T-helper 17 cell (primary cell): ENCODE measurements at places on chromosomes 2 and 18. TPM values are rescaled to one million over a fixed set of nuclear protein-coding genes. Genes with fewer than 3 reads are reported as not detected.

- no peak for DNase-seq
Observed at GRCh38 chr2:143696651-143697050, 567.4 kb downstream of the ARHGAP15 start.

GRCh38 chr18:51025512-51025911 lies 4.5 kb upstream of the SMAD4 start:
- DNase-seq: no peak

The TSGA10 gene
- 8.3 TPM for total RNA-seq

The DCDC2C gene
- not detected for total RNA-seq

DNA sequence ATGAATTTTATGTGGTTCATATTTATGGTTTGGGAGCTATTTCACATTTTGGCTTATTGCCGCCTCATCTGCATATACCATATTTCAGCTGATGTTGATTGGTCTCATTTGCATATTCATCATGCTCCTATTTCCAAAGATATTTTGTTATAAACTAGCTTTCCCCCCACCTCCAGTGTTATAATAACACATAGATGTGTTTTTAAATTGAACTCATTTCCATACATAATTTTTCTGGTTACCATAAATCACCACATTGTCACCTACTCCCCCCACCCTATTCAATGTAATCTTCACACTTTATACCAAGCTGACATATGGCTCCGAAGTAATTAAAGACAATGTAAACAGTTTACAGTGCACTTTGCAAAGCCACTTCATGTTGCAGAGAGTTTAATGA lies 101.2 kb downstream of the FSHR start:
- DNase-seq: no peak

DNA sequence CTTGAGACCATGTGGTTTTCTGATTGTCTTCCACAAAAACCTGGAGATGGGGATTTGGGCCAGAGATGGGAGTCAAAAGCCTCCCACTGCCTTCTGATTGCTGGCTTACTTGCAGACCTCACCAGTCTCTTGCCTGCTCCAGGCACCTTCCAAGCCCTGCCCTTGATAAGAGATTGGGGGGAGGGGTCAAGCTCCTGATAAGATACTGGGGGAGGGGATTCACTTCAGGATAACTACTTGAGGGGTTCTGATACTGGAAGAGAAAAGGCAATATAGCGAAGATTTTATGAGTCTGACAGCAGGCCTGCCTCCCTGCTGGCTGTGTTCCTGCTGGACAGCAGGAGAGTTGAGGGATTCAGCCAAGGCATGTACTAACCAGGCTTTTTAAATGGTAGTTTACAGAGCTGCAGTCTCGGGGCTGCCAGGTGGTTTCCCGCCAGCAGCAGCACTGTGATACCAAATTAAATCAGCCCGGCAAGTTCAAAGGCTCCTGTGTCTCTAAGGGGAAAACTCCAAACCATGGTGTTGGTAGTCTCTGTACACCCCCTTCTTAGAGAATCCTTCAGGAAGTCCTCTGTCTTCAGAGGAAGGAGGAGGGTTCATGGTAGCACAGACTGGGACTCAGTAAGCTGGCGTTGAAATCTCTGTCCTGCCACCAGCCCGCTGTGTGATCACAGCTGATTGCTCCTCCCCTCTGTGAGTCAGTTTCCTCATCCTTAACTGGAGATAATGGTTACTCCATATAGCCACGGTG lies 58.3 kb downstream of the FBXO36 start:
- DNase-seq: no peak

GRCh38 chr2:99910902-99911301 lies 231.5 kb downstream of the AFF3 start:
- no peak for DNase-seq

DNA sequence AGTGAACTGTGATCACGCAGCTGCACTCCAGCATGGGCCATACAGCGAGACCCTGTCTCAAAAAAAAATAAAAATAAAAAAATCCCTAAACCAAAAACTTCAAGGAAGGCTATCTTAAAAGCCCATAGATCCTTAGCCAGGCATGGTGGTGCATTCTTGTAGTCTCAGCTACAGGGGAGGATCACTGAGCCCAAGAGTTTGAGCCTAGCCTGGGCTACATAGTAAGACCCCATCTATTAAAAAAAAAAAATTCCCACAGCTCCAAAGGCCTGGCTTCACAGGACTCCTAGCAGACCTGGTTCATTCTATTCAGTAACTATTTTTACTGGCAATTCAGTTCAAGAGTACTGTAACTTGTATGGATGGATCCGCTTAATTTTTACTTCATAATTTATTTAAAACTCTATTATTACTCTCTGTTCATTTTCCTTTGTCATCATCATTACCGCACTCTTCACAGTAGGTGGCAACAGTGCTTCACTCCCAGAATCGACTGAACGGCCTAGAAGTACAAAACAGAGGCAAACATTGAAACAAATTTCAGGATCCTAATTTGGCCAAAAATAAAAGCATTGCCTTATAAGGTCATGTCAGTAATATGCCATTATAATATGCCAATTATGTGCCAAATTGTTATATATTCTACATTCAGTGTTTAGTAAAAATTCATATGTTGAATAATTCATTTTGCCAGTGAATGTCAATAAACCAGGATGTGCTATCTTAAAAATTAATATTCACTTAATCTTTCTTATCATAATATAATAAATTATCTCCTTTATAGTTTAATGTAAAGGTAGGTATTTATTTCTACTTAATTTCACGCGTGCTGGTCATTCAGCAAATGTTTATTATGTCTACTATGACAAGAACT lies 14.3 kb upstream of the STAM2 start:
- DNase-seq: no peak

DNA sequence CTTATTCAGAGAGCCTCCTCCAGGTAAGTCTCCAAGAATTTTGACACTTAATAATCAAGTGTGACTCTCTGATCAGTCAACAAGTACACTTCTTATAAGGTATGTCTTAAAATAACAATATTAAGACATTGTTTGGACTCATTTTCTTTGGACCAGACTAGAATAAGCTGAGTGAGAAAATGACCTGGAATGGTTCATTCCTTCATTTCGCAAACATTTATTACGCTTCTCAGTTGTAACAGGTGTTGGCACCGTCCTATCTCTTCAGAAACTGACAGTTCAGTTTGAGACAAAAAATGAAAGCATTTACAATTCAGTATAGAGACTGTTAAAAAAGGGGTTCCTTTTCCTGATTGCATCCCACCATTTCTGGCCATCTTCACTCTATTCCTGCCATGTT lies 46.6 kb downstream of the TSPYL6 start:
- no peak for DNase-seq

- no peak for DNase-seq
Observed at GRCh38 chr2:73993778-73994177, 9.1 kb downstream of the TET3 start.

The COL6A3 gene
- total RNA-seq: 2.6 TPM

DNA sequence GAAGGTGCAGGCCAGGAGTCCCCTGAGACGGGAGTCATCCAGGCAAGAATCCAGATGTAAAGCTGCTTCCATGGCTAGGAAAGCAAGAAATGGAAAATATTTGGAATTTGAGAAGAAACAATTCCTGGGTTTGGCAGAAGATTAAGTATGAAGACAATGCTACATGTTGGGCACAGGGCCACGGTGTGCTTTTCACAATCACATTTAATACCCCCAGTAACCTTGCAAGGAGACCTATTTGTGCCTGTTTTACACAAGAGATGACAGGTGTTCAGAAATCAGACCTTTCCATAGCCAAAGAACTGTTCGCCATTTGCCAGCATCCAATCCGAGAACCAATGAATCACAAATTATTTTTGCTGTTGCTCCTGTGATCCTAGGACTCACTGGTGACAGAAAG lies 50.5 kb downstream of the KCTD1 start:
- DNase-seq: no peak

- DNase-seq: no peak
Observed at GRCh38 chr2:63589148-63589958, 590 bp downstream of the MDH1 start.

- DNase-seq: no peak
Observed at GRCh38 chr2:171410101-171410500, 23.7 kb downstream of the METTL8 start.

The PRSS56 gene
- not detected for total RNA-seq

The AMMECR1L gene
- total RNA-seq: 15.6 TPM

- DNase-seq: no peak
Observed at GRCh38 chr2:236550701-236551465, 18.7 kb upstream of the ACKR3 start.

The POLR1B gene
- total RNA-seq: 23.5 TPM

DNA sequence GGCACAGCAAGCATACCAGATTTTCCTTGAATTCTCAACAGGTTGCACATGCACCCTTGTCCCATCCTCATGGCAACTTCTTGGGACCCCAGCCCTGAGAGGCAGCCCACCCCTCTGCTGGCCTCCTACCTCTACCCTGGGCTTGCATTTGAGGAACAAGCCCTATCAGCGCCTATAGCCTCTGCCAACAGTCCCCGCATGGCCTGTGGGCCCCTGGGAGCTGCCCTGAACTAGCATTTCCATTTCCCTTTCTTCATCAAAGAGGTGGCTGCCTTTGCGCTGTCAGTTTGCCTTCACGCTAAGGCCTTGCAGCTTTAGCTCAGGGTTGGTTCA lies 5.4 kb upstream of the ZAP70 start:
- DNase-seq: no peak

DNA sequence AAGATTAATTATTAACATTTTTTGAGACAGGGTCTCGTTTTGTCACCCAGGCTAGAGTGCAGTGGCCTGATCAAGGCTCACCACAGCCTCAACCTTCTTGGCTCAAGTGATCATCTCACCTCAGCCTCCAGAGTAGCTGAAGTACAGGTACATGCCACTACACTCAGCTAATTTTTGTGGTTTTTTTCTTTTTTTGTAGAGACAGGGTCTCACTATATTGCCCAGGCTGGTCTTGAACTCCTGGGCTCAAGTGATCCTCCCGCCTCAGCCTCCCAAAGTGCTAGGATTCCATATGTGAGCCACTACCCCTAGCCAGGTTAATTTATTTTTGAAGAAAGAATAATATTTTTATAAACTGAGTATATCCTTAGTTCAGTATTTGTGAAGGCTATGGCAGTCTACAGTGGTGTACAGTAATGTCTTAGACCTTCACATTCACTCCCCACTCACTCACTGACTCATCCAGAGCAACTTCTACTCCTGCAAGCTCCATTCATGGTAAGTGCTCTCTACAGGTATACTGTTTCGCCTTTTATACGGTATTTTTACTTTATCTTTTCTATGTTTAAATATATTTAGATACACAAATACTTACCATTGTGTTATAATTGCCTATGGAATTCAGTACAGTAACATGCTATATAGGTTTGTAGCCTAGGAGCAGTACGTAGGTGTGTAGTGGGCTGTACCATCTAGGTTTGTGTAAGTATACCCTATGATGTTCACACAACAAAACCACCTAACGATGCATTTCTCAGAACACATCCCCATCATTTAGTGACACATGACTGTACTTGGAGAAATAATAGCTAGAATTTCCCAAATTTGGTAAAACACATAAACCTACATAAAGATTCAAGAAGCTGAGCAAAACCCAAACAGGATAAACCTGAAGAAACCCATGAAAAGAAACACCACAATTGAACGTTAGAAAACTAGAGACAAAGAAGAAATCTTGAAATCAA lies 38.6 kb downstream of the MGAT4A start:
- no peak for DNase-seq

DNA sequence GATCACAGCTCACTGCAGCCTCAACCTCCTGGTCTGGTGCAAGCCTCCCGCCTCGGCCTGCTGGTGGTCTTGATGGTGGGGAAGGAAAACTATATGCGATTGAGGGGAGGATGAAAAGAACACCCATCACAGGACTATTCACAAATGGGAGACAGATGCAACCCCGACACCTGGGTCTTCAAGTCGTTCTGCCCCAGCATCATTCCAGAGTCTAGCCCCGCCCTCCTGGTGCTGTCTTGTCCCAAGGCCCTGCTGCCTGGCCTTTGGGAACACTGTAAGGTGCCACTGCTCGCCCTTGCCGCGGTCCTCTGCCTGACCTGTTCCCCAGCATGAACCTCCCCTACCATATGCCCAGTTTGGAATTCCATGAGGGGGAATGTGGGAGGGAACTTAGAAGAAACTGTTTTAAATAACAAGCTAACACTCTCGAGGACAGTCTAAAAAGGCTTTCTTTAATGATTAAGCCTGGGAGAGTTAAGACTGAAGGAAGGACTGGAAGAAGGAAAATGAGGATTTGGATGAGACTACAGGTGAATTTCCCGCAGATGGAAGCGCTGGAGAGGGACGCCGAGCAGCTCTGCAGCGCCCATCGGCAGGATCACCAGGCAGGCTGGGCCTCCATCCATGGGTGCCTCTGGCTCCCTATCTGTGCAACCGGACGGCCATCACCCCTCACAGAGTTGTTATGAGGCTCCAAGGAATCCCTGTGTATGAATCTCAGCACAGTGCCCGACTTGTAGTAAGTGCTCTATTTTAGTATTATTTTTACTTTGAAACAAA lies 75.0 kb downstream of the MEX3C start:
- DNase-seq: no peak

The CYRIA gene
- 0.68 TPM for total RNA-seq

GRCh38 chr2:27194538-27195354 lies 17.1 kb upstream of the ATRAID start:
- DNase-seq: no peak
